ENCODE measurements at places on chromosomes 5 and 9.

GRCh38 chr5:11234501-11234911 is 473.5 kb upstream of the DAP start:
- DNase-seq: no peak

DNA sequence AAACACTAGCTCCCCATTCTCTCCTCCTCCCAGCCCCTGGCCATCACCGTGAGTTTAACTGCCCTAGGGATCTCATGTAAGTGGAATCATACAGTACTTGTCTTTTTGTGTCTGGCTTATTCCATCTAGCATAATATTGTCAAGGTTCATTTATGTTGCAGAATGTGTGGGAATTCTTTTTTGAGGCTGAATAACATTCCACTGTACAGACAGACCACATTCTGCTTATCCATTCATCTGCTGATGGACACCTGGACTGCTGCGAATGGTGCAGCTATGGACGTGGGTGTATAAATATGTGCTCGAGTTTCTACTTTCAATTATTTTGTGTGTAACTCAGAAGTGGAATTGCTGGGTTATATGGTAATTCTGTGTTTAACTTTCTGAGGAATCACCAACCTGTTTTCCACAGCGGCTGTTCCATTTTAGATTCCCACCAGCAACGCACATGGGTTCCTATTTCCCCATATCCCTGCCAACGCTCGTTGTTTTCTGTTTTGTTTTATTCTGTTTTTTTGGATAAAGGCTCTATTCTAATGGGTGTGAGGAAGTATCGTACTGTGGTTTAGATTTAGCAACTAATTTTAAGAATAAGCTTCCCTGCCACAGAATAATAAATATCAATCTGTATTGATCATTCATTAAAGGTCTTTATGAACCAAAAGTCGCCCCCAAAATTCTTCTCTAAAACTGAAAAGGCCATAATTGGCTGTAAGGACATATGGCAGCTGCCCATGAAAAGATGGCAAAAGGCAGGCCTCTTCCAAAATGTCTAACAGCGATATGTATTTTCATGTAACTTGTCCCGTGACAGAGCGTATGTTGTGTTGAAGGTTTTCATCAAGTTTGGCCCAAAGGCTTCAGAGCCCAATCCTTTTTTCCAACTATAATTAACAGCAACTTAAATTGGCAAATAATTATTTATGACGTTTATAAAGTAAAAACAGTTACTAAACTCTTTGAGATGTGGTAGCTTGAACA is 70.3 kb downstream of the DAP start:
- no peak for DNase-seq

- no peak for DNase-seq
Observed at GRCh38 chr9:133924453-133924852, 67.7 kb downstream of the VAV2 start.

- no peak for DNase-seq
Observed at GRCh38 chr5:95256446-95256845, 28.4 kb downstream of the MCTP1 start.

DNA sequence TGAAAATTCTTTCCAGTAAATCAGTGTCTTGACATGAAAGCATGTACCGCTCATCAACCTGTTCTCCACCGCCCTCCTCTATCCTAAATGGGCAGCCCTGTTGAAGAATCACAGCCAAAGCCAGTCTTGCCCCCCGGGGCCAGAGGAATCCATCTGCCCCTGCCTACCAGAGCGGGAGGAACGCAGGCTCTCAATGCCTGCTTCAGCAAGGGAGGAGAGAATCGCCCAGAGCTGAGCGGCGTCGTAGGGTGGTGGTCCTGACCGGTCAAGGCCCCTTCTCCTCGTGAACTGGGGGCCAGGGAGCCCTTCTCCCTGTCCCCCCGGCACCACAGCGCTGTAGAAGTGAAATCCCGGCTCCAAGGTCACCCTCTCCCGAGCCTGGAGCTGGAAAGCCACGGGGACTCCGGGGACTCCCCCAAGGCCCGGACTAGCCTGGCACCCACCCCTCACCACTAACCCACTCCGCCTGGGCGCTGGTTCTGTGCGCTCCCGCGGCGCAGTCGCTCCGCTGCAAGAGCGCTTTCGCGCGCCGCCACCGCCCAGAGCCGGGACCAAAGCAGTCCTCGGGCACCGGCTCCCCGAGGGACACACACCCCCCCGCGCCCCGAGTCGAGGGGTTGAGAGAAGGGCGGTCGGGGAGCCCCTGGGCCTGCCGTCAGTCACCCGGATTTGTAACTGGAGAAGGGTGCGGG is 718 bp upstream of the TMEM215 start:
- no peak for DNase-seq

- no peak for DNase-seq
Observed at GRCh38 chr9:71465392-71465791, 302.9 kb downstream of the CEMIP2 start.

- no peak for DNase-seq
Observed at GRCh38 chr9:38039907-38040682, 28.9 kb downstream of the SHB start.

GRCh38 chr9:87193925-87194868 is 246.9 kb upstream of the GAS1 start:
- no peak for DNase-seq

DNA sequence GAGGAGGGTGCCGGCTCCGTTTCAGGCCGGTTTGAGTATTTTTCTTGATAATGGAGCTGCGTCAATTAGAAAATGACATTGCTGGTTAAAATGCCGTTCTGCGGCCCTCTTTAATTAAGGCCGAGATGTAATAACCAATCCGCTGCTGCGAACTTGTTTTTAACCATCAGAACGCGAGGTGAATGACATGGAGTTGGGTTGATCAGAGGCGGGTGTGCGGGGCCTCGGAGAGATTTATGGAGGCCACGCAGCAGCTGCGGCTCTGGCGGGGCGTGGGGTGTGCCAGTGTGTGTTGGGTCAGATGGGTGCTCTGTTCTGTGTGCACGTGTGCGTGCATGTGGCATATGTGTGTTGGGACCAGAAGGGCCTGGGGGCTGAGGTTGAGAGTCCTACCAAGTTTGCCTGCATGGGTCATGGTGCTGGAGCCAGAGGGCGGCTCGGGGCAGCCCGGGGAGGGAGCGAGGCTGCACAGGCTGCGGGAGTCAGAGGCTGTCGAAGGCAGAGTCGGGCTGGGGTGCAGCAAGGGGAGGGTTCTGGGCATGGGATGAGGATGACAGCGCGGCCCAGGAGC is 25.4 kb downstream of the RXRA start:
- DNase-seq: no peak

GRCh38 chr9:78463750-78464149 is 166.8 kb downstream of the PSAT1 start:
- DNase-seq: no peak

- DNase-seq: no peak
Observed at GRCh38 chr9:76559286-76559685, 100.3 kb downstream of the GCNT1 start.

GRCh38 chr5:5645198-5645597 is 222.7 kb downstream of the ICE1 start:
- no peak for DNase-seq

DNA sequence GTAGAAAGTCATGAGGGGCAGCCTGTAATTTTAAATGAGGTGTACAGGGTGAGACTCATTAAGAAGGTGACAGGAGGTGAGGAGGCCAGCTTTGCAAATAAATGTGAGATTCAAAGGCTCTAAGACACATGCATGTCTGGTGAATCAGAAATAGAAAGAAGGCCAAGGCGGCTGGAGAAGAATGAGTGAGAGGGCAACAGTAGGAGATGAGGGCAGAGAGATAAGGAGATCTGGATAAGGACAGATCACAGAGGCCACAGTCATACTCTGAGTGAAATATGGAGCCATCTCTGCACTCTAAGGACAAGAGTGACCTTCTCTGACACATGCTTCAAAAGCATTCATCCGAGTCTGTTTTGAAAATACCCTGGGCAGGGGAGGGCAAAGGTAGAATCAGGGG is 90.7 kb downstream of the RAD23B start:
- DNase-seq: no peak

DNA sequence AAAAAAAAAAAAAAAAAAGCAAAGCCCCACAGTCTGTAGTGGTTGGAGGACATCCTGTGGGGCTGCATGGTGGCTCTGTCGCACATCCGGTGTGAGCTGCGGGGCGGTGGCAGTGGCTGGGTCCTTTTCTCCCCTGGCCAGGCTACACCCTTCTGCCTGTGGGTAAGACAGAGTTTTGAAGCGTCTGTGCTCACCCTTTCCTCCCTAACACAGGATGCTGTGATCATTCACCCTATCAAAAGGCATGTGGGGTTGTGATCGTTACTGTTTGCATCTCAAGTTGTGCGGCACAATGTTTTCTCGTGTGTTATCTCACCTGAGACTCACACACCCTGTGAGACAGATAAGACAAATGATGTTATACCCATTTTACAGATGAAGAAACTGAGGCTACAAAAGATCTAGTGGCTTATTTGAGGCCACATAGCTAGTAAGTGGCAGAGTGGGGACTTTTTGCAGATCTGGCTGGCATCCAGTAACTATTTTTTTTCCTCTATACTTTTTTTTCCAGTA is 17.5 kb downstream of the IRF1 start:
- no peak for DNase-seq

DNA sequence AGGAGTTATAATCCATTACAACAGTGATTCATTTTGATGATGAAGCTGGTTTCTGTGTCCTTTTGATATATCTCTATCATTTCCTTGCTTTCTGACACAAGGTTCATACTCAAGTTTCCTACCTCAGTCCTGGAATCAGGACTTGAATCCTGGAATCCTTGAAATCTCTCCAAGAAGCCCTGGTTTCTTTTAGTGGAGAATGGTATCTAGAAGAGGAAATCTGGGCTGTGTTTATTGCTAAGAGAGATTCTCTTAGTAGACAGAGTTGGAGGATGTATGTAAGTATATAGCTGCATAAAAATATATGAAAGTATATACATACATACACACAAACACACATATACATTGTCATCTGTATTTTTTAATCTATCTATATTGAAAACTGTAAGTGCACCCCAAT is 114.4 kb downstream of the GCNT1 start:
- no peak for DNase-seq

- no peak for DNase-seq
Observed at GRCh38 chr5:127425037-127425436, 92.4 kb upstream of the PRRC1 start.

Measured in stimulated activated CD4-positive, alpha-beta T cell treated with anti-CD3 and anti-CD28 coated beads, TNF-alpha, amount 100 ng/mL, for 4 hours (primary cell).